Memory B cell (primary cell): ENCODE measurements at places on chromosomes 13 and 19.

DNA sequence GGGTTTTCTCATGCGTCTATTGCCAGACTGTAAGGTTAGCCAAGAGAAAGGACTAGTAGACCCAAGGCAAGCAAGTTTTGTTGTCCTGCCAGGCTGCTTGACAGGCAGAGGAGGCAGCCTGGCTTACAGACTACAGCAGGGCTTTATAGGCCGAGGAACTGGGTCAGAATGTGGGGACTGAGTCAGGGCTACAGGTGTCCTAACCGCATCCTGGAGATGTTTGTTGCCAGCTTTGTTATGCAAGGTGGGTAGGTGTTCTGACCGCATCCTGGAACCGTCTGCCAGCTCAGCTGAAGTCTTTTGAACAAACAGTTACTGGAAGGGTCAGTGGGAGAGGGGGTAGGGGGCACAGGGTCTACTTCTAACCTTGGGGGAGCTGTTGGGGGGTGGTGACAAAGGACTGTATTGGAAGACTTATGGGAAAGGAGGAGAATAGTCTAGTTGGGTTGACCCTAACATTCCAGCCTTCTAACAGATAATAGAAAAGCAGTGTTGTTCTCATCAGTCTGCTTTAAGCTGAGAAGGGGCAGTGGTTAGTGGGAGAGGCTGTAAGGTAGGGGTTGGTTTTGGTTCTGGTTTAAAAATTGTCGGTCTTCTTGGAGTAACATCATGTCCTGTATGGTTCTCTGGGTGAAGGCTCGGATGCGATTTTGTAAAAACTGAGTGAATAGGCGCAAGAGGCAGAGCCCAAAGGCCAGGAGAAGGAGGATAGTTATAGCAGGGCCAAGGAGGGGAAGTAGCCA lies 913.8 kb upstream of the SLITRK5 start:
- DNase-seq: no peak

DNA sequence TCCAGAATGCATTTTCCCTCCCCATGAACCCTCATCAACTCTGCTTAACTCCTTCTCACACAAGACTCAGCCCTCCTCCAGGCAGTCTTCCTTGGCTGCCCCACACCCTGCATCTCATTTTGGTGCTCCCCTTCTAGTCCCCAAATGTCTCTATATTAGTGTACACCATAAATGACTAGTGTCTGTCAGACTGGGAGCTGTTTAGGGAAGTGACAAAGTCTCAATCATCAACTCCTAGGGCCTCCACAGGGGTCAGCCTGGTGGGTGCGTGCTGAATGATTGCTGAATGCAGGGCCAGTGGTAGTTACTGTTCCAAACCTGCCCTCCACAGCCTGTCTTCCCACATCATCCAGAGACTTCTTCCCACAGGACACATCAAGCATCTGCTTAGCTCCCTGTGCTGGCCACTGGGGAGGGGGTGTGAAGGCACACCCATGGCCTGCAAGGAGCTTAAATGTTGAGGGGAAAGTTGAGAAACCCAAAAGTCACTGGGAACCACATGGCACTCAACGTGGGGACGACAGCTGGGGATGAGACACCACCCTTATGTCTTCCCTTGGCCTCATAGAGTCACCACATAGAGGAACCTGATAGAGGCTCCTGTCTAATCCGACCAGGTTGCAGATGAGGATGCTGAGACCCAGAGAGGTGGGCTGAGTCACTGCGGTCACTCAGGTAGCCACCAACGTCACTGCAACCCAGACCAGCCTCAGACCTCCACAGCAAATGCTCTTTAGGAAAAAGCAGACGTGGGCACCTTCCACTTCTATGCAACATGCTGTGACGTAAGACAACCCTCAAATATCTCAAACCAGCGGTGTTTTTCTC lies 79.3 kb upstream of the TM9SF2 start:
- DNase-seq: no peak

- no peak for DNase-seq
Observed at GRCh38 chr13:97141564-97142005, 80.5 kb upstream of the MBNL2 start.

DNA sequence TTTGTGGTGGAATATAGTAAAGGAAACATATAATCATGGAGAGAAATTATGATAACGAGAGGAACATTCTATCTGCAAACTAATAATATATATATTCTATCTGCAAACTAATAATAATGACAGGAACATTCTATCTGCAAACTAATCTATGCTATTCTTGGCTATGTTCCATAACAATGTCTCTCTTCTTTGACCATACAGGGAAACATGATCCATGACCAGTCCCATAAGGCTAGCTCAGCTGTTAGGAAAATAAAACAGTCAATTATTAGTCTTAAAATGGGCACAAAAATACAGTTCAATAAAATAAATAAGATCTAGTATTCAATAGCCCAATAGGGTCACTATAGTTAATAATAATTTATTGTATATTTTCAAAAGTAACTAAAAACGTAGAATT lies 707.8 kb upstream of the PCDH20 start:
- no peak for DNase-seq

- no peak for DNase-seq
Observed at GRCh38 chr13:106795847-106796246, 227.9 kb upstream of the ARGLU1 start.

DNA sequence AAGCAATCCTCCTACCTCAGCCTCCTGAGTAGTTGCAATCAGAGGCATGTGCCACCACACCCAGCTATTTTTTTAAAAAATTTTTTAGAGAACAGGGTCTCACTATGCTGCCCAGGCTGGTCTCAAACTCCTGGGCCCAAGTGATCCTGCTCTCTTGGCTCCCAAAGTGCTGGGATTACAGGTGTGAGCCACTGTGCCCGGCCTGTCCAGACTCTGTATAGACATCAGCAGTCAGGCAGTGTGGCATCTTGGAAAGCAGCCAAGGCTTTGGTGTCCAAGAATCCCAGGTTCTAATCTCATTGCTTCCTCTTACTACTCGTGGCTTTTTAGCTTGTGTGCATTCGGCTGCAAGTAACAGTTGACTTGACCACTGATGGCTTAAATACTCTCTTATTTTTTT lies 43.4 kb downstream of the BICRA start:
- no peak for DNase-seq

- no peak for DNase-seq
Observed at GRCh38 chr13:80528733-80529132, 187.8 kb upstream of the SPRY2 start.

- DNase-seq: no peak
Observed at GRCh38 chr13:99154064-99154463, 46.6 kb upstream of the UBAC2 start.

- no peak for DNase-seq
Observed at GRCh38 chr19:40717325-40717879, 490 bp downstream of the ITPKC start.

- no peak for DNase-seq
Observed at GRCh38 chr19:40768869-40769268, 6.5 kb upstream of the MIA start.

DNA sequence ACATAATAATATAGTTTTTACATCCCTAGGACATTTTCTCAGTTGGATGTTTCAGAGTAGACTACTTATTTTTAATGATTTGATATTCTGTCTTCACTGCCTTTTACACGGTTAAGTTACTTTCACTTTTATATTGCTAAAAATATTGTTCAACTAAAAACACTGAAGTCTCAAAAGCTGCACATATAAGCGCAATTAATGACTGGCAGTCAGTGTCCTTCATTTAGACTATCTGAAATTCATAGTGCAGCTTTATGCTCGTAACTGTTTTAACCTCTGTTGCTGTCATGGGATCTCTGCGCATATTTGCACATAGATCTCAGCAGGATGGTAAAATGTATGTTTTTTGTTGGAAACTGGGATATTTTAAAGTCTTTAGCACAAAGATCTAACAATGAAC lies 864.3 kb downstream of the SLITRK6 start:
- DNase-seq: no peak
